Left ventricle myocardium inferior (tissue), 1 donor: ENCODE measurements at places on chromosomes 5 and 9.

DNA sequence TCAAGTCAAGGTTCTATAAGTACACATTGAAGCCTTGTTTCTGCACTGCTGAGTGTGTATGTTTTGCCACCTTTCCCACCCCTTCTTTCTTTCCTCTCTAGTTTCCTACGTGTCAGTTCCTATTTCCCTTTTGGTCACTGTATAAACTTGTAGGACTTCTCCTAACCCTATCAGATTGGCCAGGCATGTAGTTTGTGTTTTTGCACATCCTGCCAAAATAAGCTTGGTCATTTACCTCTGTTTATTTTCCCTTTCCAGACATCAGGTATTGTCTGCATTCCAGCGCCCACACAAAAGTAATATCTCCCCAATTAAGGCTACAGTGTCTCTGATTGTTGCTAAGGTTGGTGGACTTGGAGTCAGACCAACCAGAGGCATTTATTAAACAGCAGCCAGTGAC lies 252.9 kb upstream of the MPDZ start:
- DNase-seq: no peak

DNA sequence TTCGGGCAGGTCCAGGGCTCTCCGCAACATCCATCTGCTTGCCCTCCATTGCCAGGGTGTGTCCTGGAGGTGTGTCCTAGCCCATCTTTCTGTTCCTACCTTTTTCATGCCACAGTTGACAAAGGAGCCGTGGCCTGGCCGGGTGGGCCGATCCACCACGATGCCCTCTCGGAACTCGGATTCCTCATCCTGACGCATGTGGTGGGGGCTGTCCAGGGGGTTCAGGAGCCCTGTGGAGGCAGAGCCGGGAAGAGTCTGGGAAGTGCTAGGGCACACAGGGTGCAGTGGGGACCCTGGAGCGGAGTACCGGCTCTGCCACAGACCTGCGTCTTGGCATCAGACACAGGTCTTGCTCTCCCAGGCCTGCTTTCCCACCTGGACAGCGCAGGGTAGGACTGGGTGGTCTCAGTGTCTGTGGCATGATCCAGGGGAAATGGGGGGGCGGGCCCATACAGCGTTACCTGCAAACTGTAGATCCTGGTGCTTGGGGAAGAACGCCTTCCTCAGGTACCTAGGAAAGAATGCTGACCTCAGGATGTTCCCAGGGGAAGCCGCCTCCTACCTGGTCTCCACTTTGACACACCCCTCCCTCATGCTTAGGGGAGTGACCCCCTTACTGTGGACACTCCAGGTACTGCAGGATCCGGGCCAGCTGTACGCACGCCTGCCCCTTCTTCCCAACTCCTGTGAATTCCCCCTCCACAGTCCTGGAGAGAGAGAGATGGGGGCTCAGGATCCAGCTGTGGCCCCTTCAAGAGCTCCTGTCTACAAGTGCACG lies 3.5 kb downstream of the SPOUT1 start:
- DNase-seq: no peak

- no peak for DNase-seq
Observed at GRCh38 chr9:127735530-127736185, 564 bp upstream of the TOR2A start.

DNA sequence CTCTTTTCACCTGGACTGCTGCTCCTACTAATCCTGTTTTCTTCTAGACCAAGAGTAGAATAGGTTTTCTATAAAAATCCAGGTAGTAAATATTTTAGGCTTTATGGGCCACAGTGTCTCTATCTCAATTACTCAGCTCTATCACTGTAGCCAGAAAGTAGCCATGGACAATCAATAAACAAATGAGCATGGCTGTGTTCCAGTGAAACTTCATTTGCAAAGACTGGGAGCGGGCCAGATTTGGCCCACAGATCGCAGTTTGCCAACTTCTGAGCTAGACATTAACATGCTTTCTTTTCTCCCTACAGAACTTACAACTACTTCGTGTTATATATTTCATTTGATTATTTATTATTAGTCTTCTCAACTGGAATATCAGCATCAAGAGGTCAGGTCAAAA lies 30.2 kb downstream of the BRINP1 start:
- no peak for DNase-seq

DNA sequence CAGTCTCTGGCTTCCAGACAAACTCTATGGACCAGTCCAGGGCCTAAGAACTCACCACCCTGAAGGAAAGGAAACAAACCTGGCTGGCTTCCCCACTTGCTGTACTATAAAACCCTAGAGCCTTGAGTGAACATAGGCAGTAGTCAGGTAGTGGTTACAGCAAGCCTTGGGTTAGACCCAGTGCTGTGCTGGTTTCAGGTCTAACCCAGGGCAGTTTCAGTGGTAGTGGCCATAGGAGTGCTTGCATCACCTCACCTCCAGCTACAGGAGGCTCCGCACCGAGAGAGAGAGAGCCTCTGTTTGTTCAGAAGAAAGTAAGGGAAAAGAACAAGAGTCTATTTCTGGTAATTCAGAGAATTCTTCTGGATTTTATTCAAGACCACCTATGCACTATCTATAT lies 714.1 kb upstream of the CDH10 start:
- DNase-seq: no peak

DNA sequence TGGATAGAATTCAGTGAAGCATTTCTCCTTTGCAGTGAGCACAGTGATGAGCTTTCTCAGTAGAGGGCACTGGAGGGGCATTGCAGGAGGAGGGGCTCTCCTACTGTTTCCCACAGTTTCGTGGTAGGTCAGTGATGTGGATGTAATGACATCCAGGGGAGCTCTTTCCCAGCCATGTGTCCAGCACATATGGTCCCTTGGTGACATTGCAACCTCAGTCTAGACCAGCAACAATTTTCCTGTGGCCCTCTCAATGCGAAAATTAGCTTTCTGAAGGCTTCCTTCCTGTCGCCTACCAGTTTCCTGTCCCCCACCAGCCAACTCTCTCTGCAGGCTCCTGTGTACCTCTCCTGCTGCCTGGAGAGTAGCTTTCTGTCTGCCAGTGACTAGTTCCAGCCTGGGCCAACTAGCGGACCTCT lies 6.9 kb upstream of the PDCL start:
- DNase-seq: no peak

DNA sequence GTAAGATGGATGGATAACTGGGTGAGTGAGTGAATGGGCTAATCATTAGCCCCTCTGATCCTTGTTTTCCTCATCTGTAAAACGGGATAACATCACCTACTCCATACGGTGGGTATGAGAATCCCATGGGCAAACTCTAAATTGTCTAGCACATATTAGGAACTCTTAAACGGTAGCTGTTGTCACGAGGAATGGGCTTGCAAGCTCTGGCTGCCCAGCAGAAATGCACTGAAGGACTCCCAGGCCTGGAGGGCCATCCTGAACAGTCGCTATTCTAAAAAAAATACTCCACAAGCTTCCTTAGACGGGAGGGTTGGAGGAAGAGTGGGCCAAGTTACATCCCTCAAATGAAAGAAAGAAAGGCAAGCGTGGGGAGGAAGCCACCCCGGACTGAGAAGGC lies 711 bp upstream of the POU4F3 start:
- no peak for DNase-seq

DNA sequence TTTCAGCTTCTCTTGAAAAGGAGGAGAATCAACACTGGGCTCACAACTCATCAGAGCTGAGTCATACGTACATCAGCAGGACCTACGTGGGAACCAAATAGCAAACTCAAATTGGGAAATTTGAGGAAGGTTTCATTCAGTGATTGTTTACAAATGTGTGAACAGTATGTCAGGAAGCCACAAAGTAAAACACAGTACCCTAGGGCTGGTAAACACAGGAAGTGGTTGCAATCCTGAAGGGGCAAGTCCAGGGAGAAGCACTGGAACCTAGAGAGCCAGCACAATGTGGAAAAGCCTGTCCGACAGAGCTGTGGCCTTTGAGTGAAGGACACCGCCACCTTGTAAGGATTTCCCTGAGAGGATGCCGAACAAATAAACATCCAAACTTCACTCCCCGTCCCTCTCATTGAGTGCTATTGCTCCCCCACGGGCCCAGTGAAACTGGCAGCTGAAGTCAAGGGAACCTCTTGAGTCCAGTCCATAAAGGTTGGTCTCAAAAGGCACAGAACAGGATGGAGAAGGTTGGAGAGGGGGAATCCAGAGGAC lies 26.7 kb upstream of the RICTOR start:
- no peak for DNase-seq

GRCh38 chr5:60540856-60541805 lies 158.8 kb downstream of the DEPDC1B start:
- no peak for DNase-seq

GRCh38 chr5:34660444-34660843 lies 4.3 kb downstream of the RAI14 start:
- DNase-seq: no peak

- no peak for DNase-seq
Observed at GRCh38 chr5:7845557-7845956, 5.4 kb downstream of the CFAP90 start.

DNA sequence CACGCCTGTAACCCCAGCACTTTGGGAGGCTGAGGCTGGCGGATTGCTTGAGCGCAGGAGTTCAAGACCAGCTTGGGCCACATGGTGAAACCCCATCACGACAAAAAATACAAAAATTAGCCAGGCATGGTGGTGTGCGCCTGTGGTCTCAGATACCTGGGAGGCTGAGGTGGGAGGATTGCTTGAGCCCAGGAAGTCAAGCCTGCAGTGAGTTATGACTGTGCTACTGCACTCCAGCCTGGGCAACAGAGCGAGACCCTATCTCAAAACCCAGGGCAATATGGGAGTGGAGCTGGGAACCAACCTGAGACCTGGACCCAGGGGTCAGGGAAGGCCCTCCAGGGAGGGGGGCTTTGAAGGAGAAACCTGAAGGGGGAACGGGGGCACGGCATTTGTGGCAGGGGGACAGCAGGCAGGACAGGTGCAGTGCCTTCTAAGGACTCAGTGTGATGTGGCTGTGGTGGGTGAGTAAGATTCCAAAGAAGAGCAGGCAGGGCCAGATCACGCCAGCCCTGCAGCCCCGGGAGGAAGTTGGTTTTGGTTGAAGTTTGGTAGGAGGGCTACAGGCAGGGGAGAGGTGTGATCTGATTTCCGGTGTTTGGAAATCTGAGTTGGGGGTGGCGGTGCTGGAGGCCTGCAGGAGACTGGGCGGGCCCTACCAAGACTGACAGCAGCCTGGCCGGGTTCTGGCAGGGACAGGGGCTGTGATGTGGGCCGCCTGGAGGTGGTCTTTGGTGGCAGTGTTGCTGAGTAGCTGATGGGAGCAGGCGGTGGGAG lies 46.2 kb downstream of the NTNG2 start:
- no peak for DNase-seq

GRCh38 chr5:61289669-61290306 lies 42.3 kb upstream of the ZSWIM6 start:
- DNase-seq: no peak

GRCh38 chr5:68740226-68740910 lies 353.4 kb upstream of the SLC30A5 start:
- no peak for DNase-seq

DNA sequence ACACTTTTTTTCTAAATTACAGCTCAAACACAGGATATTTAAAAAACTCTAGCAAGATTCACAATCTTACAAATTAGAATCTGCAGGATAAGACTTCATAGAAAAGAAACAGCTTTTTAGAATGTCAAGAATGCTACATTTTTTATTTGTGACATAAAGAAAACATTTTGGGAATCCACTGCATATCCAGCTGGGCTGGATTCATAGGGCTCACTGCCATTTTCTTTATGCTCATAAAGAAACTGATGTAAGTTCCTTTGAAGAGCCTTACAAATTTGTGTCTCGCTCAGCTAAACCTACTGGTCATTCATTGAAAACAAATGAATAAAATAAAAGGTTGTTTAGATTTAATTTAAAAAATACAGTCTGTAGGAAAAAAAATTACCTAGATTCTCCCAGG lies 332.3 kb downstream of the TRPM3 start:
- no peak for DNase-seq

GRCh38 chr5:132629230-132629944 lies 28.6 kb upstream of the IL13 start:
- DNase-seq: no peak
